ENCODE measurements at places on chromosomes 7 and 10.

DNA sequence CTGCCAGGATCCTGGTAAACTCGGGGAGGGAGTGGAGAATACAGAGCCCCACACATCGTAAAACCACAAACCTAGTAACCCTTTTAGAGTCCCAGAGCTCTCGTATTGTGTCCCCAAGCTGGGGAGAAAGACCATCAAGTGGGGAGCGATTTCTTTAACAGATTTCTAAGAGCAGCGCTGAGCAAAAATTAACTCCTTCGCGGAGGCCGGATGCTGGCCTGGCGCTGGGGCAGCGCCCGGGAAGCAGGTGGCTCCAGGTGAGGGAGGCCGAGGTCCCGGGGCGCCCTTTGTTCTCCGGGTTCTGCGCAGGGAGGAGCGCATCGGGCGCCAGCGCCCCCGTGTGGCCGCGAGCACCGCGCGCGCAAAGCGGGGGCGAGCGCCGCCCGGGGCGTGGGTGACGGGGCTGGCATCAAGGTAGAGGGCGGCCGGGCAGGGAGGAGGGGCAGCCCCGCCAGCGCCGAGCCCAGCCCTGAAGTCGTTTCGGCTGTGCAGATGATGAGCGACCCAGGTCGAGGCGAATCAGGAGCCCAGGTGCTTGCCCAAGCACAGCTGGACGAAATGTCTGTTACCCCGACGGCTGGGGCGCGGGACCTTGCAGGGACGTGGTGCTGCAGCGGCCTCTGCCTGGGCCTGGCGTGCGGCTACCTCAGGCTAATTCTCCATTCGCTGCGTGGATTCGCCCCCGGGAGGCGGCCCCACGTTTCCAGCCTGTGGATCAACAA lies 10.4 kb upstream of the FGFR2 start:
- DNase-seq: peak; percentile 54

DNA sequence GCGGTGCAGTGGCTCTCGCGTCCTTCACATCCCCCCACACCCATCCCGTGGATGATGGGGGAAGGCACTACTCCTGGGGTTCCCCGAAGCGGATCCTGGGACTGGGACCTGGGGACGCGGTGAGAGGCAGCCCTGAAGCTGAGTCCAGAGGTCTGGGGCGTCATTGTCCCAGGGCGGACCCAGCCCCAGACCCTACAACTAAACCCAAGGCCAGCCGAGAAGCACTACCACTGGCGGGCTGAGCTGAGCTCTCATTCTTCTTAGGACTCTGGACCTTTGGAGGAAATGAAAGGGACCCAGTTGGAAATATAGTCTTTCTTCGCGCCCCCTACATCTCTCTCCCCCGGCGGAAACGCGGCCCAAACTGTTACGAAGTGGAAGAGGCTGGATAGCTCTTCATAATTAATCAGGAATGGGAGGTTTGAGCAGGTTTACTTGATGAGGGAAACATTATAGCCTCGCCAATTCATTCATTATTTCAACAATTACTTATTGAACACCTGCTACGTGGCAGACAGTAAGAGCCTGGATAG lies 389 bp upstream of the FBXL15 start:
- DNase-seq: no peak

GRCh38 chr7:31935124-31936054 lies 134.8 kb downstream of the PDE1C start:
- DNase-seq: no peak

DNA sequence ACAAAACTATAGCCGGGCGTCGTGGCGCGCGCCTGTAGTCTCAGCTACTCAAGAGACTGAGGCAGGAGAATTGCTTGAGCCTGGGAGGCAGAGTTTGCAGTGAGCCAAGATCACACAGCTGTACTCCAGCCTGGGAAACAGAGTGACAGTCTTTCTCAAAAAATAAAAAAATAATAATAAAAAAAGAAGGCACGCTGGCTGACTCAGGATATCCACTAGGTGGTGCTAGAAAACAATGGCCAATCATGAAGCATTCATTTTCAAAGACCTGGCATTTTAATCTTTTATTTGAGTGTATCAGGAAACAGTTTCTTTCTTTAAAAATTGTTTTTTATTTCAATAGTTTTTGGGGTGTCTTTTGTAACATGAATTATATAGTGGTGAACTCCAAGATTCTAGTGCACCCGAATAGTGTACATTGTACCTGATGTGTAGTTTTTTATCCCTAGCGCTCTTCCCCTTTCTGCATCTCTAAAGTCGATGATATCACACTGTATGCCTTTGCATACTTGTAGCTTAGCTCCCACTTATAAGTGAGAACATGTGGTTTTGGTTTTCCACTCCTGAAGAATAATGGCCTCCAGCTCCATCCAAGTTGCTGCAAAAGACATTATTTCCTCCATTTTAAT lies 88.6 kb downstream of the LYZL1 start:
- DNase-seq: no peak

DNA sequence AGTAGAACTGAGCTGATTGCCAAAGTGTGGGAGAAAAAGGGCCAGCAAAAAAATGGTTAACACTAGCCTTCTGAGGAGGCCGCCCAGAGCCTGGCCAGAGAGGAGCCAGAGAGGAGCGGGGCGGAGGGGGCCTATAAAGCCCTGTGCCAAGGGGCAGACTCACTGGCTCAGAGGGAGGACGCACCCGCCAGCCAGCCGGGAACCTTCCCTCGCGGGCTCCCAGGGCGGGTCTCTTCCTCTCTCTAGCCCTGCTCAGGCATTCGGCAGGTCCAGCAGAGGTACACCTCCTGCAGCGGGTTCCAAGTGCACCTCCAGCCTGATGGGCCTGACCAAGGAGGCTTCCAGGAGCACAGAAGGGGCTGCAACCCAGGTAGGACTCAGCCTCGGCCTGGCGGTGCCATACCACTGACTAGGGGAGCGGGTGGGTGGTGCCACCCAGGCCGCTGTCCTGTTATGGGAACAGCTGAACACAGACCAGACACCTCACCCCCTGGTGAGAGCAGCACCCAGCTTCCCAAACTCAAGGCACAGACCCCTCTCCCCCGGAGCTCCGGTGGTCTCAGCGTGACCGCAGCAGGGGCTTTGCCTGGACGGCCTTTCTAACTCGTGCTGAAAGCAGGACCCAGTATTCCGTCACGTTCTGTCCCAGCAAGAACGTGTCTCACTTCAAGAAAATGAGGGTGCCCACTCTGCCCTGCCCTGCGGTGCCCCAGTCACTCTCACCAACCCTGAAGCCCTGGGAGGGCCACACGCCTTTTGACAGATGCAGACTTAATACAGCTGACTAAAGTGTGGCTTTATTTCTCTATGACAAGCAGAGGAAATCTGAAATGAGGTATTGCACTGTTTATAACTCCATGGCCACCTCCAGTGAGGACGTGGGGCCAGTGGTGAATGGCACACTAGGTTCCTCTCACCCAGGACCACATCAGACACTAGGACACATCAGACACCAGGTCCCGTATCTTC lies at the start of gene GPER1:
GPER1 (plus strand) TSS at position 162 of the 969 bp plus-strand sequence. CDS start 3,616 bp downstream, outside the sequence.
- DNase-seq: no peak

DNA sequence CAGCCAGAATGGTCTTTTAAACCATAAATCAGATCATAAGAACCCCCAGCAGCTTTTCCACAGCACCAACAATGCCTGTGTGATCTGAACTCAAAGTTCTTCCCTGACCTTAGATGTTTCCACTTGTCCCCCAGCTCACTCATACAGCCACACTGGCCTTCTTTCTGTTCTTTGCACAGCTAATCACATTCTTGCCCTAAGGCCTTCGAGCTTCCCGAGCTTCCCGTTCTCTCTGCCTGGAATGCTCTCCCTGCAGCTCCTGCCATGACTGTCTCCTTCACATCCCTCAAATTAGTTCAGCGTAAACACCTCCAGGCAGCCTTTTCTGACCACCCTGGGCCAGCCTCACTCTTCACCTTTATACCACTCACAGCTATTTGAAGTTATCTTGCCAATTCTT lies 166.8 kb upstream of the NFE2L3 start:
- DNase-seq: no peak

DNA sequence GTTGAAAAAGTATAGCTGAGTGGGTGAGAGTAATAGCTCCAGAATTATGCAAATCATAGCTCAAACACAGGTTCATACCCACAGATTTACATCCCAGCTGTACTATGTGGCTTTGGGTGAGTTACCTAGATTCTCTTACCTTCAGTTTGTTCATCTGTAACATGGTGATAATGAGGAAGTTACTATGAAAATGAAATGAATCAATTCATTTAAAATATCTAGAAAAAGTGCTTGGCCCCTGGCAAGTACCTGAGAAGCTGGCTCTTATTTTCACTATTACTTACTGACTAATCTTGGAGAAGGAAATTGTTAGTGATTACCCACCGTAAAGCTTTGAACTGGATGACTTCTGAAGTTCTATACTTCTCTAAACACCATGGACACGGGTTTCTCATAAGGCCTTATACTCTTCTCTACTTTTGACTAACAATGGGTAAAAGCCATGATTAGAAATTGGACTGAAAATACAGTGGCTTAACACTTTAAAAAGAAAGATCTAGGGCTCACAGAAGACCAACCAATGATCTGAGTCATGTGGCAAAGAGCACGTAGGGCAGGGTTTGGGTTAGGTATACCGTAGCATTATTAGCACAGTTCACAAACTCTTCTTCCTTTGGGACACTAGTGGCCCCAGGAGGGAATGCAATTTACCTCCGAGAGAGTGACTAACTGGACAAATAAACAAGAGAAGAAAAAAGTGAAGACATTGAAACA lies 149.2 kb downstream of the PLPP4 start:
- DNase-seq: no peak

DNA sequence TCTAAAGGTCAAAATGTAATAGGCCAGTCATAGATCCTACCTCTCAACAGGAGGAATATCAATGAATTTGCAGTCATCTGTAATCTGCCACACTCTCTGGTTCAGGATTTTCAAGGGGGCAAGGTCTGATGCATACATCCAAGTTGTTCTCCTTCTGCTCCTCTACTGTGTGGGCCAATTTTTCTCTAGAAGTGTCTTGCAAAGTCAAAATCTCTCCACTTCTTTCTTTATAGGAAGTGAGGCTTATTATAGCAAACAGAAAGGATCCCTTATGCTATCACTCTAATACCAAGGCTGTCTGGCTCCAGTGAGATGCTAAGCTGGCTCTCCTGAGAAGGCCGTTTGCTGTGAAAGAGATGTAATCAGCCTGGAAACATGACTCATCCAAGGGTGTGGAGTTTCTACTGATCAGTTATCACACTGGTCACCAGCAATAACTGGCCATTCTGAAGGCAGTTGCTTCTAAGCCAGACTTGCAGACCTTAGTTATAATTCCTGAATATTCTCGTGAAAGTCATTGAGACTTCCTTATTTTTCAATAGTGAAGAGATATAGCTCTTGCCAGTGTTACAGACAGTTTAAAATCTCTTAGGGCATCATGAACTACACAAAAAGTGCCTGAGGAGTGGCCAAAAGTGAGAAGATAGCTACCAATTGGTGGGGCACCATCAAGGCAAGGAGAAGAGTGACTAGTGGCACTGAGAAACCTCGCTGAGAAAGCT lies 43.2 kb upstream of the LRGUK start:
- no peak for DNase-seq

- no peak for DNase-seq
These were observed 220.8 kb upstream of the CELF2 start for GRCh38 chr10:10796774-10797415.

GRCh38 chr7:94149789-94150545 lies 145.8 kb upstream of the BET1 start:
- DNase-seq: no peak

- no peak for DNase-seq
These were observed 19.0 kb upstream of the CPN1 start for GRCh38 chr10:100100651-100101184.

GRCh38 chr7:73633323-73633722 lies 9.0 kb upstream of the MLXIPL start:
- no peak for DNase-seq

All from activated T-cell treated with anti-CD3 and anti-CD28 coated beads for 48 hours (primary cell).